Foreskin keratinocyte (primary cell): ENCODE measurements at places on chromosomes 5 and 9.

- no peak for DNase-seq
These were observed 418.6 kb upstream of the RIOK2 start for GRCh38 chr5:97601651-97602050.

GRCh38 chr5:165163861-165164260 lies 1658.4 kb downstream of the MAT2B start:
- no peak for DNase-seq

DNA sequence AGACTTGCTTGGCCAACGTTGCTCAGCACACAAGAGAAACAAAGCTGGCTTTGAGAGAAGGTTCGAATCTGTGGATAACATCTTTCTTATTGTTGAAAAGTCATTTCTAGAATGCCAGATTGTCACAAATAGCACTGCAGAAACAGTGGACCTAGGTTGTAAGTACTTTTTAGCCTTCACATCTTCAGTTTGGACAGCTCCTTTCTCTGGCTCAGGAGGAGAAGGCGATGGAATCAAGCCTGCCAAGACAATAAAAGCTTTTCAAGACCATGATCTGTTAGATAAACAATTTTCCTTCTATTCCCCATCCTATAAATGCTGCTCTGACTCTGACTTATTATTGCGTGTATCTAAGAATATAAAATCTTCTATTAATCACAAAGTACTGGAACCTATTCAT lies 615.2 kb upstream of the SEMA6A start:
- DNase-seq, result no peak

DNA sequence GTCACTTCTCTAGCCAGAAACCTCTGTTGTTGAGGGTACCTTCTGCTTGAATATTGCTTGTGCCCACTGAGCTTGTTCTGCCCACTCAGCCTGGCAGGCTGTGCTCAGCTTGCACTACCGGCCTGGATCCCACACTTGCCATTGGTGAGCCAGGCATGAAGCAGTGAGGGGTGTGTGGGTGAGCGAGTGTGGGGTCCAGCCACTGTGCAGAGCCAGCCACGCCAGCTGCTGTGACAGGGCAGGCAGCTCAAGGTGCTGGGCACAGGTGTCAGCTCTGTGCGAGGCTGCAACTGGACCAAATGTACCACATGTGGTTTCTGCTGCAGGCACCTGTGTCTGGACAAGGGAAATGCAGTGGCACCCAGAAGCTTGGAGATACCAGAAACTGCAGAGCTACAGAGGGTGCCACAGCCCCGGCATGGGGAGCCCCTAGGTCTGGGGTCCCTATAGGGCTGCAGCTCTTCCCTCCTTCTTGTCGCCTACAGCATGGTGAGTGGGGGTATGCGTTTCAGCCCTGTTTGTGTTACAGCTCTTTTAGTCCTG lies 305.1 kb upstream of the RIOK2 start:
- no peak for DNase-seq

DNA sequence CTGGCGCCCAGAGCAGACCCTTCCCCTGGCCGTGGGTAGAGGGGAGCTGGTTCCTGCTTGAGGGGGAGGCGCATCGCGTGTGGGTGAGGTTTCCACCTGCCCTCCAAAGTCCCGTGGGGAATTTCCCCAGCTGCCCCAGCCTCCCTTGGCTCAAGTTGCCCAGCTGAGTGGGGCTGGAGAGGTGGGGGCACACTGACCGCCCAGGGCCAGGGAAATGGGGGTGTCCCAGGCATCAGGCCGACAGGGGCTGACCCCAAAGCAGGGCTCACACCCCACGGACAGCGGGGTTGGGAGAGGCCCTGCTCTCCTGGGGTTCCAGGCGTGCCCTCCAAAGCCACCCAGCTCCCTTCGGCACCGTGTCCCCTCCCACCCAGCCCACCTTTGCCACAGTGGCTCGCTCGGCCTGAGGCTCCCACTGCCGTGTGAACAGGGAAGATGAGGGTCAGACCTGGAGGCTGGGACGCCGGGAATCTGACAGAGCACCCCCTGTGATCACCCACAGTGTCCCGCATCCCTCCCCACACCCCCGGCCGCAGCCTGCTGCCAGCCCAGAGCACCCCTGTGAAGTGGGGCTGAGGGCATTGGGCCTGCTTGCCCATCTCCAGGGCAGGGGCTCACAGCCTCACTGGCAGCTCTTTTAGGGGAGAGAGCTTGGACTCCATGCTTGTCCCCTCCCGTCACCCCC lies 933 bp upstream of the EGFL7 start:
- no peak for DNase-seq

- peak; percentile 3 for DNase-seq
These were observed 756.1 kb downstream of the DNAH5 start for GRCh38 chr5:13188371-13188770.

- DNase-seq, result no peak
These were observed 577.9 kb downstream of the ISL1 start for GRCh38 chr5:51961154-51961562.

DNA sequence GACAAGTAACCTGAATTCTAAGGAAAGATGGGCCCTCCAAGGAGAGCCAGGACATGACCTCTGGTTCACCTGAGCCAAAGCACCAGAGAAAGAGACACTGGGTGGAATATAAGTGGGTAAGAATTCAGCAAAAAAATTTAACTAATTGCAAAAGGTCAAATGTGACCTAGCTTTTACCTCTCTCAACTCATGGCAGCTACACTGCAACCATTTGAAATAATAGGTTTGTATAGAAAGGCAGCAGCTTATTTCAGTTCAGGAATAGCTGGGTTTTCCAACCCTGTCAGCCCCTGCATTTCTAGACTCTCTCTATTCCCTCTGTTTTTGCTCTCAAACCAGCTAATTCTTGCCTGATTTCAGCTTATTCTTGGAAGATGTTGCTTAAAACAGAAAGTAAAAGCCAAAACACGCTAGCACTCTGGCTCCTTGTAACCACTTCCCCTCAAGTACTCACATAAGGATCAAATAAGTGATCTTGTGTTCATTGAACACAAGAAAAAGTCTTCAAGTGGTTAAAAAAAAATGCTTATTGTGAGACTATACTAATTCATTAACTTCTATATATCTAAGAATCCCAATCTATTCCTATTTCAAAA lies 101.1 kb upstream of the NR4A3 start:
- DNase-seq, result no peak

DNA sequence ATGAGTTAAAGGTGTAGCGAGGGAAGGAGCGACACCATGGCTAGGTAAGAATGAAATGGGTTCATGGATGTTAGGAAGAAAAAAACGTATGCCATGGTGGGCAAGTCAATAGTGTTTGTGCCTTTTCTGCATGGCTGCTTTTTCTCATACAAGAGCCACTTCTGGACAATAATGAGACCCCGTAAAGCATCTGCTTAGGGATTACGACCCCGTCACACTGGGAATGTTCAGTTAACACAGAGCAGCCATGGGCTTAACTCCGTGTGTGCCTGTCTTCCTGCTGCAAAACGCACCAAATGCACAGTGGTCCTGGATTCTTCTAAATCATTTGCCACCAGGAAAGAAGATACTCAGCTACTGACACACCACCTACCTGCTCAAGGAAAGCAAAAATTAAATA lies 81.8 kb downstream of the NFIB start:
- no peak for DNase-seq

- no peak for DNase-seq
These were observed 905 bp downstream of the CDK9 start for GRCh38 chr9:127786773-127787104.

GRCh38 chr5:114830114-114830513 lies 339.6 kb downstream of the TRIM36 start:
- DNase-seq, result no peak

- no peak for DNase-seq
These were observed 602.6 kb upstream of the DMAC1 start for GRCh38 chr9:8401961-8402705.

GRCh38 chr9:122221183-122221811 lies 7.5 kb downstream of the LHX6 start:
- no peak for DNase-seq

GRCh38 chr5:177524941-177525655 lies 8.3 kb upstream of the DDX41 start:
- DNase-seq, result no peak

GRCh38 chr9:134929193-134930158 lies 11.8 kb upstream of the FCN1 start:
- no peak for DNase-seq

GRCh38 chr9:123121457-123121856 lies 88.0 kb downstream of the GPR21 start:
- no peak for DNase-seq

- DNase-seq, result no peak
These were observed 17.4 kb upstream of the IL13 start for GRCh38 chr5:132640613-132641012.

DNA sequence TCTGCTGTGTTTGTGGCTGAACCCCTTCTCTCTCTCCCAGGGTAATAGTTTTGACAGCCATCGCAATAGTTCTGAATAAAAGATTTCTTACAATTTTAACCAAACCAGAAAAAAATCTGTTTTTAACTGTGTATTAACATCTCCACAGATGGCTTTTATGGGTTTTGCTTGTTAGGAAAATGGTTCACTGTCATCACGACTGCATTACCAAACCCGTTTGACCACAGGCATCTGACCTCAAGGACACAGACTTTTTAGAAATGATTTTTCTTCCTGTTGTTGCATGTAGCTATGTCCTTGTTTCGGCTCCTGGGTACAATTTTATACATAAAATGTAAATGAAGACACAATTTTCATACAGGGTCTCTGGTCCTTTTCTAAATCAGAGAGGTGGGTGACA lies 316.1 kb downstream of the IRX1 start:
- DNase-seq, result no peak

DNA sequence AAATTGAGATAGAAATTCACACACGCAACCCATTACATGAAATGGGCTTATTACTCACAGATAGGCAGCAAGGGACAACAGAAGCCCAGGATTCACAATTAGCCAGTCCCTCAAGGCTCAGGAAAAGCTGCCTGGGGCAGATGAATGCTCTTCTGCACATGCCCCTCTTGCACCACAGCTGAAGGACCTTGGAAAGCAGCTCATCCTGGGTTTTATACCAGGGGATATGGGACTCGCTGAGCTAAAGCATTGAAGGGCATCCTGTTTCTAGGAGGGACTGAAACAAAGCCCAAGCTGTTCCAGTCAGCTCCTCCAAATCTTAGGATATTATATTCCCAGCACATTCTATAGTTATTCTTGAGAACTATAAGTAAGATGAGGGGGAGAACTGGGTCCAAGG lies 15.7 kb upstream of the TTC1 start:
- DNase-seq, result no peak

- DNase-seq, result peak; percentile 23
These were observed 650 bp downstream of the FRMD3 start for GRCh38 chr9:83537331-83538171.

DNA sequence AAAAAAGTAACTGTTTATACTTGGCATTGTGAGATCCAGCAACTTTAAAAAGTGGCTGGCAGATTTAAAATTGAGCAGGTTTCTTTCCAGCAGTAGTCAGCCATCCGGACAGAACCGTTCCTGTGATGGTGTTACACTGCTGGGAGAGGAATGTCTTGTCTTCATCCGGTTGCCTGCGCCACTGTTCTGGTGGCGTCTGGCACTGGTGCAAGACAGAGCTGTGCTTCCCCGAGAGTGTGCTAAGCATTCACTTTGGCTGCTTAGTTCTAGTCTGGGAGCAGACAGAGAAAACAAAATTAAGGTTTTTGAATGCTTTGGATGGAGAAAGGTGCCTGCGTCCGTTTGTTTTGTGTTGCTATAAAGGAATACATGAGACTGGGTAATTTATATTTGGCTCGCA lies 35.5 kb upstream of the CREBRF start:
- no peak for DNase-seq

DNA sequence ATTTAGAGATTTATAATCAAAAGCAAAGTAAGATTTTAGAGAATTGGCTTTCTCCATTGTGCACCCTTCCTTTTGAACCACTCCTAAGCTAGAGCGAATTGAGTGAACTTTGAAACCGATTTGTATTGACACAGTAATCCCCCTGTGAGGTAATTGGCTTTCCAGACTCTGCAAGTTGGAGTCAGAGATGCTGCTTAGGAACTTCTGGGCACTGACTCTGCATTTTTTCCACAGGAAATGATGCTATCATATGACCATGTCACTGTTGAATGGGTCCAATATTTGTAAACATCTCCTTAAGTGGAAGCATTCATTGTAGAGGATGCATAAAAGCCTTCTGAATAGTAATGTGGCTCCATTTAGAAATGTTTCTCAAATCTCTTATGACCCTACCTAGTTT lies 394.4 kb upstream of the ZNF608 start:
- DNase-seq, result no peak

DNA sequence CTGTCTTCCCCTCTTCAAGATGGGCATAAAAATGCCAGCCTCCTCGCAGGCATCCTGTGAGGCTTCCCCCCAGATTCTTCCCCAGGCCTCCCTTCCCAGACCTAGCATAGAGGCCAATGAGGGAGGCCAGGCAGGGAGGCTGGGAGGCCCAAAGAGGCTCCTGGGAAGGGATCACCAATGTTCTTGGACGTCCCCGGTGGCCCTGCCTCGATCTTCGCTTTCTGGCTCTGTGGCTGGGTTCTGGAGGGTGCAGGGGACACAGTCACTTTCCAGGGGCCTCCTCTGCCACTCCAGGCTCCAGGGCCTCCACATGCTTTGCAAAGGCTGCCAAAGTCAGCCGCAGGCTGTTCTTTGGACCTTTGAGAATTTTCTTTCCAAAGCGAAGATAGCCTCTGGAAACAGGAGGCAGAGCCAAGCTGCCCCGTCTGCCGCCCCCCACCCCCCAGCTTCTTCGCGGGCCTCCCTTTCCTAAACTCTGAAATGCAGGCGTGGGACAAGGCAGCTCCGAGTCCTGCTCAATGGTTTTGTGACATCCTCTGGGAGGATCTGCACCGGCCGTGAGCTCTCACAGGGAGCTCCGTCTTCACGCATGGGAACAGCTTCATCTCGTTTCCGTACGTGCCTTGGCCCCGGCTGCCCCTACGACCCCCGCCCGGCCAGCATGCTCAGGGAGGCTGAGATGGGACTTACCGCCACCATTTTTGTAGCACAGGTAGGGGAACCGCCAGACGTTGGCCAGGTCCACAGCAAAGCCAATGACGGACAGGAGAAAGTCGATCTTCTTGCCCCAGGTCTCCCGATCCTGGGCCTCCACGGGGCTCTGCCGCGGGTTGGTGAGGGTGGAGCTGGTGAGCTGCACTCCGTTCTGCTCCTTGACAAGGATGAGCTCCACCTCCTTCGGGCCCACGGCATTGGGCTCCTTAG lies 2.8 kb downstream of the SLC6A3 start:
- no peak for DNase-seq

GRCh38 chr5:175464074-175464941 lies 14.1 kb upstream of the SFXN1 start:
- DNase-seq, result peak; percentile 43

GRCh38 chr5:170576602-170577535 lies 73.0 kb downstream of the KCNIP1 start:
- no peak for DNase-seq

GRCh38 chr5:113271745-113272454 lies 162.9 kb downstream of the TSSK1B start:
- no peak for DNase-seq

GRCh38 chr5:37665272-37665671 lies 174.6 kb downstream of the GDNF start:
- no peak for DNase-seq
